ENCODE measurements at places on chromosomes 4 and X.
A peak's percentile ranks its signal among the peaks of the same experiment; 100 is the strongest.

- H3K4me1 ChIP-seq = peaks cover 10% of the 10 kb centered on the region
- no peak overlapping the region for H3K4me3 ChIP-seq
- no peaks in the 10 kb centered on the region for H3K27me3 ChIP-seq
- no peaks in the 10 kb centered on the region for H3K36me3 ChIP-seq
- no peak overlapping the region for H3K27ac ChIP-seq
Measured at GRCh38 chr4:37798616-37799015, 27.9 kb upstream of the PGM2 start.

DNA sequence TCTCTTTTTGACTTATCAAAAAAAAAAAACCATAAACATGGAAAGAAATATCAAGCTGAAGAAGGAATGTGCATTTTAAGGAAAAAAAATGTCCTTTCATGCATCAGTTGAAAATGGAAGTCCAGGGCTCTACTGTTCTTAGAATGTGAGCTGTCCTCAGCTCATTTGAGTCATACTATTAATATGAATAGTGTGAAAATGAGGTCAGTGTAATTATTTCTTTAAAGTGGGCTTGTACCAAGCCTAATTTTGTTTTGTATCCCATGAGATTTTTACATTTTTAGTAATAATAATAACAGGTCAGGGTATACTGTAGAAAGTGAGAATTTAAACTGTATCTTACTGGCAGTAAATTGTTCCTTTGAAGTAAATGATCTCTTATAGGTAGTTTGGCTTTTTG lies 148.5 kb downstream of the NAA11 start:
- no peak overlapping the region for H3K4me3 ChIP-seq
- no peaks in the 10 kb centered on the region for H3K4me1 ChIP-seq
- no peak for DNase-seq
- no peaks in the 10 kb centered on the region for H3K36me3 ChIP-seq
- no peaks in the 10 kb centered on the region for H3K27me3 ChIP-seq
- H3K27ac ChIP-seq = no peak overlapping the region

DNA sequence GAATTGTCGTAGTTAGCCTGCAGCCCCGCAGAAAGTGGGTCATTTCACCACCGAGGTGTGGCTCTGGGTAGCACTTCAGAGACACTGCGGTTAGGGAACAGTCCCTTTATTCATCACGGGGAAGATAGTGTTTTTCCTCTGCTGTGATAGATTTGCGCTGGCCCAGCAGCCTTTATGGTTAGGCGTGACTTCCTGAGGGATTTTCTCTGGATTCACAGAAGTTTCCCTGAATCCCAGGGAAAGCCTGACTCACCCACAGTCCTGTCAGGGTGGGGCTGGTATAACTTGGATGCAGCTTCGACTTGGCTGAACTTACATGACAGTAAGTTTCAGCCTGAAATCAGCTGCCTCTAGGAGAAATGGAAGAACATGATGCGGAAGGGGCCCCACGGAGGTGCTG lies 196.3 kb upstream of the HHIP start:
- H3K36me3 ChIP-seq = no peaks in the 10 kb centered on the region
- H3K27me3 ChIP-seq = no peaks in the 10 kb centered on the region
- H3K4me3 ChIP-seq = no peak overlapping the region
- no peaks in the 10 kb centered on the region for H3K4me1 ChIP-seq
- DNase-seq = peak; percentile 37
- no peak overlapping the region for H3K27ac ChIP-seq

- H3K27ac ChIP-seq = no peak overlapping the region
- DNase-seq = no peak
- H3K36me3 ChIP-seq = no peaks in the 10 kb centered on the region
- H3K4me3 ChIP-seq = no peak overlapping the region
Measured at GRCh38 chr4:53100501-53101190, 238.5 kb downstream of the RASL11B start.

DNA sequence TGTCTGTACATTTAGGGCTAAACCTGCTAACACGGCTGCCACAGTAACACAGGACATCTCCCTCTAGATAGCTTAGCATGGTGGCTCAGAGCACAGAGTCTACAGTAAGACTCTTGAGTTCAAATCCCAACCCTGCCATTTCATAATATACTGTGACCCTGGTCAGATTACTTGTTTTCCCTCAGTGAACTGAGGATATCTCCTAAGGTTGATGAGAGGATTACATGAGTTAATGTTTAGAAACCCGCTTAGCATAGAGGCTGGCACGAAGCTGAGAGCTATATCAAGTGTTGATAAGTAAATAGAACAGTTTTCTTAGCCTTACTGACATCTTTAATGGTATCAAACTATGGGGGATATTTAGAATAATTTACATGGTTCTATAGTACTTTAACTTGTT lies 37.2 kb downstream of the CASP3 start:
- H3K27me3 ChIP-seq = no peaks in the 10 kb centered on the region
- no peak overlapping the region for H3K4me3 ChIP-seq
- no peaks in the 10 kb centered on the region for H3K4me1 ChIP-seq
- no peak overlapping the region for H3K27ac ChIP-seq

DNA sequence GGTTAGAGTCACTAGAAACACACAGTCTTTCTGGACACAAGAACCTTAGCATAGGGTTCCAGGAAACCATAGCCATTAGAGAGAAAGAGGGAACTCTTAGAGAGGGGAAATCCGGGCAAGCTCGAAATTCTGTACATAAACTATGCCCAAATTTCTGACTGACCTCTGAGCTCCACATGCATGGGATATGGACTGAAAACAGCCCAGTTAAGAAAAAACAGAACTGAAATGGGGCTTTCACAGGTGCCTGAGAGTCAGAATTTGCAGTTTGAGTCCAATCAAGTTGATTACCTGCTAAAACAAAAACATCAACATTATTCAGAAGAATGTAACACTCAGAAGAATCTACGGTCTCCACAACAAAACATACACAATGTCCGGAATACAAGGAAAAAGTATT lies 13.1 kb downstream of the DCHS2 start:
- no peak overlapping the region for H3K4me3 ChIP-seq
- no peak overlapping the region for H3K27ac ChIP-seq

GRCh38 chr4:40300371-40301162 lies 34.6 kb upstream of the CHRNA9 start:
- H3K36me3 ChIP-seq = no peaks in the 10 kb centered on the region
- peak overlapping the region; percentile 84 for H3K27ac ChIP-seq
- DNase-seq = no peak
- no peak overlapping the region for H3K4me3 ChIP-seq
- H3K27me3 ChIP-seq = no peaks in the 10 kb centered on the region

DNA sequence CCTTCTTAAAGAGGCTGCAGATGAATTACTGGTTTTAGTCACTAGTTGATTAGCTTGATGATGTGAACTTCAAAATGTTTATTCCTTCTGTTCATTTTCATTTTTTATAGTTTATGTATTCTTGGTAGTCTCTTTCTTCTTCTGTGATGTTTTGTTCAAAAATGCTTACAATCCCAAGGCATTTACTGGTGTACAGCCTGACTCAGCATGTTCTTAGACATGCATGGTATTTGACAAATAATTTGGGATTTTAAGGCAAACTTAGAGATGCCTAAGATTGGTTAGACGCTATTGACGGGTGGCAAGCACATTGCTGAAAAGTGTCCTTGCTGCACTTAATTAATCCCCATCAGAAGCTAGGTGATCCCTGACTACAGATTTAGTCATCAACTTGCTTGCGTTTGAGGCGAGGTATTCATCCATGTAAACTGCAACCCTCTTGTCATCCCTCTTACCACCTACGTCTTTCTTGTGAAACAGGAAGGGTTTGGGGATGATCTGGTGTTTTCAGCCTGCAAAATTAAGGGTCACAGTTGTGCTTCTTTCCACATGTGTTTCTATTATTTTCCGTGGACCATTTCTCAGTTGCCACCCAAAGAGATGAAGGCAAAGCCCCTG lies 331.8 kb downstream of the DKK2 start:
- no peaks in the 10 kb centered on the region for H3K4me1 ChIP-seq
- no peak overlapping the region for H3K4me3 ChIP-seq

DNA sequence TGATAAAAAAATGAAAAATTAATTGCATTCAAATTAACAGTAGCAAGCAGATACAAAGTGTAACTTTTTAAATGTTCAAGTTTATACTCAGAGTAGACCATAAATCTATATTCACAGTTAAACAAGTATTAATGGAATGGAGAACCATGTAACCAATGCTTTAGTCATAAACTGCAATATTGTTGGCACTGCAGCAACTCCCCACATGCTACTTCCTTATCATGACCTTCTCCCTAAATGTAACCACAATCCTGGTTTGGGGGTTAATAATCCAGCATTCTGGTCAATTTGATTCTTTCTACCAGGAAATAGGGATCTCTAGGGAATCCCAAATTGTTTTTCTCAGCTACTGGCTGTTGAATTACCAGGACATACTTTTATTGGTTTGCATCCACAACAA lies 223.9 kb upstream of the DCAF8L1 start:
- H3K27ac ChIP-seq = no peak overlapping the region
- no peaks in the 10 kb centered on the region for H3K4me1 ChIP-seq
- H3K4me3 ChIP-seq = no peak overlapping the region
- no peaks in the 10 kb centered on the region for H3K27me3 ChIP-seq
- no peaks in the 10 kb centered on the region for H3K36me3 ChIP-seq
- no peak for DNase-seq

- peaks cover 17% of the 10 kb centered on the region for H3K36me3 ChIP-seq
- H3K4me3 ChIP-seq = peak within 1 kb of the TSS; percentile 43
- peak; percentile 96 for DNase-seq
Measured at GRCh38 chrX:49186125-49187027, at the start of gene PRICKLE3. TSS of gene PRICKLE3 (minus strand) at chrX:49186373. CDS start at chrX:49186297, 76 bp downstream.

- H3K36me3 ChIP-seq = no peaks in the 10 kb centered on the region
- H3K27me3 ChIP-seq = no peaks in the 10 kb centered on the region
- no peaks in the 10 kb centered on the region for H3K4me1 ChIP-seq
- H3K4me3 ChIP-seq = no peak overlapping the region
Measured at GRCh38 chrX:6941041-6941440, 206.5 kb upstream of the STS start.

- no peaks in the 10 kb centered on the region for H3K36me3 ChIP-seq
- H3K27me3 ChIP-seq = peaks cover 41% of the 10 kb centered on the region
- DNase-seq = no peak
- H3K4me1 ChIP-seq = no peaks in the 10 kb centered on the region
- H3K4me3 ChIP-seq = no peak overlapping the region
Measured at GRCh38 chr4:76589872-76590797, 155.1 kb downstream of the SHROOM3 start.

DNA sequence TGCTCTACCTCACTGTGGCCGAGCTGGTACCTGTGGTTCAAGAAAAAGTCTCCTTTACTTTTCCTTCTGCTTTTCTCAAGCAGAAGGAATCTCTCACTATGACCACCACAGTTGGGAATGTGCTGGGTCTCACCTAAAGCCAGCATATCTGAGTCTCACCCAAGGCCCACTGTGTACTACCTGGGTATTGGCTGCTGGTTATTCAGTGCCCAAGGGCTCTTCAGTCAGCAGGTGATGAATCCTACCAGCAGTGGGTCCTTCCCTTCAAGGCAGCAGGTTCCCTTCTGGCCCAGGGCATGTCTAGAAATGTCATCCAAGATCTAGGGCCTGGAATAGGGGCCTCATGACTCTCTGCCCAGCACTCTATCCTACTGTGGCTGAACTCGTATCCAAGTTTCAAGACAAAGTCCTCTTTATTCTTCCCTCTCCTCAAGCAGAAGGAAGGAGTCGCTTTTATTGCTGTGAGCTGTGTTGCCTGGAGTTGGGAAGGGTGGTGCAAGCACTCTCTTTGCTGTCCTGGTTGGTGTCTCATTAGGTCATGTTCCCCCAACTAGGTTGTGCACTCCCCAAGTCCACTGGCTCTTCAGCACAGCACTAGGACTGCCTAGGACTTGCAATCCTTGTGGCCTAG lies 6.1 kb downstream of the CXCL10 start:
- no peak overlapping the region for H3K4me3 ChIP-seq
- DNase-seq = no peak
- no peak overlapping the region for H3K27ac ChIP-seq
- H3K4me1 ChIP-seq = peaks cover 25% of the 10 kb centered on the region
- H3K27me3 ChIP-seq = no peaks in the 10 kb centered on the region

- no peaks in the 10 kb centered on the region for H3K4me1 ChIP-seq
- DNase-seq = no peak
- H3K4me3 ChIP-seq = peak overlapping the region; percentile 17
- no peak overlapping the region for H3K27ac ChIP-seq
- peaks cover 7% of the 10 kb centered on the region for H3K27me3 ChIP-seq
Measured at GRCh38 chrX:70444946-70445656, 466 bp downstream of the DLG3 start.

GRCh38 chr4:48222491-48222890 lies 47.1 kb downstream of the TEC start:
- no peak overlapping the region for H3K27ac ChIP-seq
- H3K36me3 ChIP-seq = no peaks in the 10 kb centered on the region
- no peaks in the 10 kb centered on the region for H3K4me1 ChIP-seq

GRCh38 chr4:47486231-47486673 lies 1.2 kb downstream of the ATP10D start:
- H3K4me3 ChIP-seq = peak overlapping the region; percentile 64
- no peaks in the 10 kb centered on the region for H3K36me3 ChIP-seq
- peaks cover 89% of the 10 kb centered on the region for H3K4me1 ChIP-seq
- DNase-seq = no peak
- no peaks in the 10 kb centered on the region for H3K27me3 ChIP-seq

- no peaks in the 10 kb centered on the region for H3K4me1 ChIP-seq
- no peak for DNase-seq
- H3K4me3 ChIP-seq = no peak overlapping the region
Measured at GRCh38 chr4:173682609-173683008, 152.6 kb upstream of the HAND2 start.

DNA sequence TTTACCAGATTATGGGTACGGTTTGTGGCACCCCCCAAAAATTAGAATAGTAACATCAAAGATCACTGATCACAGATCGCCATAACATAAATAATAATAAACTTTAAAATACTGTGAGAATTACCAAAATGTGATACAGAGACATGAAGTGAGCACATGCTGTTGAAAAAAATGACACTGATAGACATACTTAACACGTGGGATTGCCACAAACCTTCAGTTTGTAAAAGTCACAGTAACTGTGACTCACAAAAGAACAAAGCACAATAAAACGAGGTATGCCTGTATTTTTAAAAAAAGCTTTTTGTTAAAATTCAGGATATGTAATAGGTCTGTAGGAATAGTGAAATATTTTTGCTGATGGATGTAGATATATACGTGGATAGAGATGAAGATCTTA lies 93.4 kb downstream of the TET2 start:
- no peak overlapping the region for H3K27ac ChIP-seq
- no peak overlapping the region for H3K4me3 ChIP-seq
- no peaks in the 10 kb centered on the region for H3K27me3 ChIP-seq

DNA sequence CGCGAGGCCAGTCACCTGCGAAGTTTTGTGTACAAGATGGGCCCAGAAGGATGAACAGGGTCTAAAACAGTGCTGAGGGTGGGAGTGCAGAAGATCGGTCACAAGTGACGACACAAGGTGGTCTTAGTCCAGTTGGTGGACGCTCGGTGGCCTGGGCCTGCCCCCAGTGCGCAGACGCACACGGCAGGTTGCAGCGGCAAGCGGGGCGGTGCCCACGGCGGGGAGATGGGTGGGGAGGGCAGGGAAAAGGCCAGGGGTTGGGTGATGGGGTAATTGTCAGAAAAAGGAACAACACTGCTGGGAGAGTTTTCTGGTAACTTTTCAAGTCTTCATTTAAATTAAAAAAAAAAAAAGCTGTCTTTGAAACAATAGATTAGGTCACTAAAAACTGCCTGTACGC lies 1.0 kb upstream of the PRDX4 start:
- no peaks in the 10 kb centered on the region for H3K36me3 ChIP-seq
- no peak overlapping the region for H3K4me3 ChIP-seq
- H3K27me3 ChIP-seq = no peaks in the 10 kb centered on the region

- H3K4me1 ChIP-seq = no peaks in the 10 kb centered on the region
- no peaks in the 10 kb centered on the region for H3K36me3 ChIP-seq
- DNase-seq = no peak
- H3K4me3 ChIP-seq = no peak overlapping the region
Measured at GRCh38 chrX:31199056-31199839, 127.4 kb upstream of the FTHL17 start.

- no peaks in the 10 kb centered on the region for H3K27me3 ChIP-seq
- no peak overlapping the region for H3K27ac ChIP-seq
- H3K4me1 ChIP-seq = no peaks in the 10 kb centered on the region
- H3K36me3 ChIP-seq = no peaks in the 10 kb centered on the region
Measured at GRCh38 chr4:45920861-45921260, 203.0 kb downstream of the GABRG1 start.

All from spleen (tissue), 13 donors.